ENCODE measurements at places on chromosomes 16 and 17. TPM values are rescaled to one million over a fixed set of nuclear protein-coding genes. Genes with fewer than 3 reads are reported as not detected.

GRCh38 chr17:79845601-79845949 lies 6.3 kb upstream of the CBX4 start:
- H3K36me3 ChIP-seq = no peaks in the 10 kb centered on the region
- peaks cover 75% of the 10 kb centered on the region for H3K27me3 ChIP-seq
- H3K4me3 ChIP-seq = no peak overlapping the region
- no peaks in the 10 kb centered on the region for H3K4me1 ChIP-seq
- DNase-seq = no peak

The CCDC200 gene
- not detected for total RNA-seq

- peak overlapping the region; percentile 100 for H3K4me3 ChIP-seq
- H3K4me1 ChIP-seq = no peaks in the 10 kb centered on the region
- DNase-seq = no peak
- no peaks in the 10 kb centered on the region for H3K27me3 ChIP-seq
- H3K36me3 ChIP-seq = peaks cover 23% of the 10 kb centered on the region
Measured at GRCh38 chr16:70522216-70523075, 908 bp downstream of the COG4 start.

- no peaks in the 10 kb centered on the region for H3K27me3 ChIP-seq
- no peaks in the 10 kb centered on the region for H3K36me3 ChIP-seq
- peaks cover 4% of the 10 kb centered on the region for H3K4me1 ChIP-seq
- H3K4me3 ChIP-seq = no peak overlapping the region
Measured at GRCh38 chr16:22789281-22789945, 24.5 kb upstream of the HS3ST2 start.

The MT1H gene
- 2.2 TPM for total RNA-seq

The FBXW10 gene
- total RNA-seq = not detected

The OTOP3 gene
- not detected for total RNA-seq

GRCh38 chr17:67523101-67523500 lies 146.0 kb downstream of the PITPNC1 start:
- peak; percentile 19 for DNase-seq
- H3K4me3 ChIP-seq = no peak overlapping the region
- H3K36me3 ChIP-seq = no peaks in the 10 kb centered on the region
- peaks cover 6% of the 10 kb centered on the region for H3K4me1 ChIP-seq
- no peak overlapping the region for H3K27ac ChIP-seq

DNA sequence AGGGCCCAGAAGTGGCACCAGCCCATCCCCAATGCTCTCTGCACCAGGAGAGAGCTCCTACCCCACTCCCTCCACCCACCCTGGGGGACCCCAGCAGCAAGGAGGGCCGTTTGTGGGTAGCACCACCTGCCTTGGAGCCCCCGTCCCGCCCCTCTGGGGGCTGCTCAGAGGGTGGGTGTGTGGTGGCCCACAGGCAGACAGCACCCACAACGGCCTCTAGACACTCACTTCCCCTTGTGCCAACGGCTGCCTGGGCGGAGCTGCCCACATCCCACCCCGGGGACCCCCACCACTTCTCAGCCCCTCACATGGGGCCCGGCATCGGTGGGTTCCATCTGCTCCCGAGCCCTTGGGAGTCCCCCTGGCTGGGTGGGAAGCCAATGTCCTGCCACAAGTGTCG lies 33.3 kb downstream of the BAHCC1 start:
- no peak overlapping the region for H3K4me3 ChIP-seq
- no peaks in the 10 kb centered on the region for H3K4me1 ChIP-seq
- DNase-seq = no peak
- no peak overlapping the region for H3K27ac ChIP-seq

DNA sequence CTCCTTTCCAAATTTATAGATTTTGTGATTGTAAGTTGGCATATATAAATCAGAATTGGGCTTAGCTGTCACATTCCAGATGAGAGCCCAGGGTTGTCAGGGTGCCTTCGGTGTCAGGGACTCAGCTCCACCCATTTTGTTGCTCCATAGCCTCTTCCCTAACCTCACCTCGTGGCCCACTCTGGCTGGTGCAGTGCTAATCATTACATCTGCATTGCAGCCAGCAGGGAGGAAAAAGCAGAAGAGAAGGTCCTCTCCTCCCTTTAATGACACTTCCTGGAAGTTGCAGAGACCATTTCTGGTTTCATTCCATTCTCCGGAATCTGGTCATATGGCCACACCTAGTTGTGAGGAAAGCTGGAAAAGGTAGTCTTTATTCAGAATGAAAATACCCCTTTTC lies 113.3 kb downstream of the CCT6B start:
- no peak overlapping the region for H3K27ac ChIP-seq
- no peaks in the 10 kb centered on the region for H3K4me1 ChIP-seq
- H3K4me3 ChIP-seq = no peak overlapping the region
- DNase-seq = no peak

DNA sequence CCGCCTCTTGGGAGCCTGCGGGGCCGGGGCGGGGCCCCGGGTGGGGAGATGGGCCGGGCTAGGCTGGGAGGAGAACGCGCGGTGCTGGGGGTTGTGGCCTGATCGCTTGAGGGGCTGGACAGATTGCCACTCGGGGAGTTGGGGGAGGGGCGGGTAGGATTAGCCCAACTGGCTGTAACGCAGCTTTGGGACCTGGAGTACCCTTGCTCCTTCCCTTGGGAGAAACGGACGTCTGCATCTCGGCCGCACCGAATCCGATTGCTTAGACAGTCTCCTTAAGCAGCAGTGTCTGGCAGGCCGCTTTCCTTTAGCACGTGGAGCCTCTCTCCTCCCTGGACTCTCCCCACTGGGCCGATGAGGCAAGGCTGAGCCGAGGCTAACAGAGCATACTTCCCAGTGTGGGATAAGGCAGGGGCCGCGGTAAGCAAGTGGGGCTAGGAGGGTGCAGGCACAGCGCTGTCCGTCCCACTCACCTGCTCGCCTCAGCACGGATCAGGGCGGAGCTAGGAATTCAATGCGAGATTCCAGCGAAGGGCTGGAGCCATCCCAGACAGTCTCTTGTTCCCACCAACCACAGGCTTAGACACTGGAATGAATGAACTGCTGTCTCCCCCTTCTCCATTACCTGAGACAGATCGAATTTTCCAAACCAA lies 540 bp upstream of the ACLY start:
- H3K4me3 ChIP-seq = peak overlapping the region; percentile 84
- H3K27ac ChIP-seq = peak overlapping the region; percentile 86
- H3K36me3 ChIP-seq = no peaks in the 10 kb centered on the region
- H3K4me1 ChIP-seq = peaks cover 13% of the 10 kb centered on the region
- no peaks in the 10 kb centered on the region for H3K27me3 ChIP-seq
- peak; percentile 95 for DNase-seq

DNA sequence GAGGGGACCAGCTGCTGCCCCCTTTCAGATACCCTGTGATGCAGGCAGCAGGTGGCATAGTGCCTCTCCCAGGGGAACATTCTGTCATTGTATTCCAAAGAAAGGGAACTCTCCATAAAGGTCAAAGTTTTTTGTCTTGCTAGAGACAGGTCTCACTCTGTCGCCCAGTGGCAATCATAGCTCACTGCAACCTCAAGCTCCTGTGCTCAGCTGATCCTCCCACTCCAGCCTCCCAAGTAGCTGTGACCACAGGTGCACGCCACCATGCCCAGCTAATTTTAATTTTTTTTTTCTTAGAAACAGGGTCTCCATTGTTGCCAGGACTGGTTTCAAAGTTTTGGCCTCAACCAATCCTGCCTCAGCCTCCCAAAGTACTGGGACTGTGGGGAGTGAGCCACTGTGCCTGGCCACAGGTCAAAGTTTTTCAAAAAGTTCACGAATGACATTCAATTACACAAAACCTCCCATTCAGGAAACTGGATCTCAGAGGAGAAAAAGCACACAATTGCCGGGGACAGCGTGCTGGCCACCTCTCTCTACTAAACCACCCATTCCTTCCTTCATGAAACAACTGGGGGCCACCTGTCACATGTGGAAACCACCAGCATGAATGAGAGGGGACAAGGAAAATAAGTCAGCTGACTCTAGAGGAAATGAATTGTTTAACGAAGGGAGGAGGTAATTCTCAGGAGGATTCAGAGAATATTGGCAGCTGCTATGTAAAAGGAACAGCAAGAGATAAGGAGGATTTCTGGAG lies 80.0 kb downstream of the MARCHF10 start:
- DNase-seq = peak; percentile 59
- no peaks in the 10 kb centered on the region for H3K4me1 ChIP-seq
- no peaks in the 10 kb centered on the region for H3K27me3 ChIP-seq
- no peak overlapping the region for H3K27ac ChIP-seq
- H3K36me3 ChIP-seq = no peaks in the 10 kb centered on the region

Measured in endodermal cell (in vitro differentiated cells).